ENCODE measurements at places on chromosomes 13 and 19. TPM values are rescaled to one million over a fixed set of nuclear protein-coding genes. Genes with fewer than 3 reads are reported as not detected.

- no peak for DNase-seq
These were observed 211.1 kb upstream of the TSHZ3 start for GRCh38 chr19:31560086-31561060.

GPR180 gene
- 4.1 TPM for polyA plus RNA-seq

DNA sequence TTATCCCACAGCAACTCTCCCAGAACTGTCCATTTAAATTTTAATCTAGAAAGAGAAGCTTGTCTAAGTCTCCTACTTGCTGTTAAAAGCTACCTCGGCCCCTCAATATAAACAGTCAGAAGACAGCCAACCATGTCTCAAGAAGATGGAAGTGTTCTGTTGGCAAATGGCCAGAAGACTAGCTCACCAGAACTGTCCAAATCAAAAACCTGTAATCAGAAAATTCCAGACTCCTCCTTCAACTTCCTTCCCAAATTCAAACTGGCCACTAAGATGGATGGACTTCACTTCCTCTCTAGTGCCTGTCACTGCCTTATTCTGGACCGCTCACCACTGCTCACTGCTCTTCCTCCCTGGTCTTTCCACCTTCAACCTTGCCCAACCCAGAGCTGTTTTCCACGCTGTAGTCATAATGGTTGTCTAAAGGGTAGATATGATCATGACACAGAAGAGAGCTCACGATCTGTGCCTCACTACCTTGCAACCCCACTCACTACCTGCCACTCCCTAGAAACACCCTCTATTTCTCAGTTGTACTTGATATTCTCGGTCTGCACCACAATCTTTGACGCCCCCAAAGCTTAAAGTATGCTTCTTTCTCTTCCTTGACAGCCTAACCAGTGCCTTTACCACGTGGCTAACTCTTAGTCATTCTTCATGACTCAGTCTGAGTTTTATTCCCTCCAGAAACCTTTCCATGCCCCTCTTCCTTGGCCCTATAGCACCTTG is 9.2 kb downstream of the FGF14 start:
- DNase-seq, result no peak

GRCh38 chr13:33277037-33277740 is 8.4 kb downstream of the STARD13 start:
- no peak for DNase-seq

PLPP2 gene
- not detected for polyA plus RNA-seq

- DNase-seq, result no peak
These were observed 33.6 kb downstream of the ADPRHL1 start for GRCh38 chr13:113419531-113420193.

DNA sequence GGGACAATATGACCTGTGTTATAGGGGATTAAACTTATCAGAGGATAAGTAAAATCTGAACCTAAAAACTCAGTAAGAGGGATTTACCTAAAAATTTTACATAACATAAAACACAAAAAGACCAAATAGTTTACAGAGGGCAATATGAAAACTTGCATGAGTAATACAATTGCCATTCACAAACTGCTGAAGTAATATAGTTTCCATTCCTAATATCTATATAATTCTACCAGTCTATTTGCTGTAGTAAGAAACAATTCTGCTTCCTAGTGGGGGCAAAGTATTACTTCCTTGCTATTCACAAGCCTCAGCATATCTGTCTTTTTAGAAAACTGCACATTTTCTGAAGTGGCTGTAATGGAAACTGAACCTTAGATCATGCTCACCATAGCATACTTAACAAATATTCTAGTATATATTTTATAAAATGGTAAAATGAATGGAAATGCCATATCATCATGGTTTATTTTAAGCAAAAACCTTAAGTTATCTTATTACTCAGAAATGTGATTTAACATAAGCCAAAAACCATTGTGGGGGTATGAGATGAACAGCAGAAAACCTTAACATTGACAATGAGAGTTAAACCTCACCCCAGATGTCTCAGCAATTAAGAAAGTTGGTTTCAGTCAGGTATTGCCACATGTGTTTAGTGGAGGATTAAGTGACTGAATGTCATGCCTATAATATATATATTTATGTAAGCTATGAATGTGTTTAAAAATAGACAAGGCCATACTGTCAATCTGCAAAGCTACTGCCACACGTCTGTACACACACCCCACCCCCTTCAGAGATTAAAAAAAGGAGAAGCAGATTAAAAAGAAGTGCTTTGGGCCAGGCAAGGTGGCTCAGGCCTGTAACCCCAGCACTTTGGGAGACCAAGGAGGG is 136.8 kb downstream of the MIPEP start:
- DNase-seq, result no peak

DNA sequence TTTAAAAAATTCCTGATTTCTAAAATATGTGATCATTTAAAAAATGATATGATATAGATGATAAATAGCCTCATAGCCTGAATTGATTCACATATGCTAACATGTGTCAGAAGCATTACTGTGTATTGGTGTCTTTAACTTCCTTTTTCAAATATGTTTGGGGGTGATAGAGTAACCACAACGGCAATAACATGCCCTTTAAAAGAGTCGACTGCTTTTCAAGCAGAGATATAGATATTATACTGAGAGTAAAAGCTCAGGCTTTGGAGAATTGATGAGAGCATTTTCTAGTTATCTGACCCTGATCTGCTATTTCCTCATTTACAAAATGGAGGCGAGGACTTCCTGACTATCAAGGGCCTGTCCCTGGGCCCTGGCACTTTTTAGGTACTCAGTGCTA is 260.5 kb downstream of the DCT start:
- no peak for DNase-seq

- no peak for DNase-seq
These were observed 2.8 kb upstream of the FCGBP start for GRCh38 chr19:39937094-39937720.

- peak; percentile 67 for DNase-seq
These were observed 306 bp downstream of the ZNF540 start for GRCh38 chr19:37594982-37595382.

DNA sequence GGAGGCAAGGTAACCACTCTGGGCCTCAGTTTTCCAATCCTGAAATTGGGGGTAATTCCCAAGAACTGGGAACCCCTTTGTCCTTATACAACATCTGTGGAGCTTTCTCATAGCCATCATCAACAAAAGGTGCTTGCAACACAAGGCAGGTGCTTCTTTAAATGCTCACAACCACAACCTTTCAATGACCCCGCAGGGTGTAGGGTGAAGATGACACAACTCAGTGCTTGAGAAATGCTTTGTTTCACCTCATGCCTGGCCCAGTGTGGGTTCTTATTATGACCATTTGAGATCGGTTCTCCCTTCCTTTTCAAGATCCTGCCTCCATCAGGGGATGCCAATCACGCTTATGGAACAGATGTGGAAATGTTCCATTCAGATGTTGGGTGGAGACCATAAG is 8.4 kb downstream of the WIZ start:
- no peak for DNase-seq

DNA sequence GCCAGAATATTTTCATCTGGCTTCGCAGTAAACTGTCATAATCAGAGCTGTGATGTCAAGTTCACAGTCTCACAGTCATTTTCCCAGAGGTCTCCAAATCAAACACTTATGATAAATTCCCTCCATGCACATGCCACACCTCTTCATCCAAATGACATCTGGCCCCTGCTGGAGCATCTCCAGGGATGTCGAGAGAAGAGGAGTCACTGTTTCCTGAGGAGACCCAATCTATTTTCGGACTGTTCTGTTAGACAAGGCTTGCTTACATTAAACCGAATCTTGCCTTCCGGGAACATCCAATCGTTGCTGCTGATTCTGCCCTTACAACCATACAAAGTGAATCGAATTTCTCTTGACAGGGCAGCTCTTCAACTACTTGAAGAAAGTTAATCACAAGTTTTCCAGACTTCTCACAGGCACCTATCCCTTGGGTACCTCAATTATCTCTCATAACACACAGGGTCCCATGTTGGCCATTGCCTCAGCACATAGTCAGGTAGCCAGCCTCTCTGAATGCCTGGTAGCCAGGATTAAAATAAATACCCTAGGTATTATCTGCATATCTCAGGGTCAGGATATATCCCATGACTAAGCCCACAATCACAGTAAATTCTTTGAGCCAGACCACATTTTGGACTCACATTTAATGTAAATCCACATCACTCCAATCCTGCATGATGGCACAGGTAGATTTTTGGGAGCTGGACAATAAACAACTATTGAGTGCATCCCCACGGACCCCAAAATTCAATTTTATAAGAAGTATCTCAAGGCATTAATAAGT is 182.5 kb downstream of the ABCC4 start:
- no peak for DNase-seq

DNA sequence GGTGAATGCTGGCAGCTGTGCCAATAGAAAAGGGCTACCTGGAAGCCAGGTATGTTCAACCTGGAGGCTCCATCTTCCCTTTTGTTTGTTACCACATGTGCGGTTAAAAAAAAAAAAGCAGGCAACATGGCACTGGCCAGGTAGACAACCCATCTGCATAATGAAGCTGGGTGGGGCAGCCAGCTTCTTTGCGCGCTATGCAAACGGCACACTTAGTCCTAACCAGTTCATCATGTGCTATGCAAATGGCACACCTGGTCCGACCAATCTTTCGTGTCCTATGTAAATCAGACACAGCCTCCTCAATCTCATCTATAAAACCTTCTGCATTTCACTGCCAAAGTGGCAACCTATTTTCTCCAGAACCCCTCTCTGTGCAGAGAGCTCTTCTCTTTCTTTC is 11.3 kb upstream of the IGSF23 start:
- DNase-seq, result no peak

- no peak for DNase-seq
These were observed 192.8 kb upstream of the TSC22D1 start for GRCh38 chr13:44768775-44769581.

ZNF223 gene
- 8.1 TPM for polyA plus RNA-seq

DIS3 gene
- polyA plus RNA-seq, result 17.0 TPM

- no peak for DNase-seq
These were observed 537.4 kb downstream of the MYO16 start for GRCh38 chr13:109166804-109167203.

SHC2 gene
- polyA plus RNA-seq, result 54.6 TPM

DNA sequence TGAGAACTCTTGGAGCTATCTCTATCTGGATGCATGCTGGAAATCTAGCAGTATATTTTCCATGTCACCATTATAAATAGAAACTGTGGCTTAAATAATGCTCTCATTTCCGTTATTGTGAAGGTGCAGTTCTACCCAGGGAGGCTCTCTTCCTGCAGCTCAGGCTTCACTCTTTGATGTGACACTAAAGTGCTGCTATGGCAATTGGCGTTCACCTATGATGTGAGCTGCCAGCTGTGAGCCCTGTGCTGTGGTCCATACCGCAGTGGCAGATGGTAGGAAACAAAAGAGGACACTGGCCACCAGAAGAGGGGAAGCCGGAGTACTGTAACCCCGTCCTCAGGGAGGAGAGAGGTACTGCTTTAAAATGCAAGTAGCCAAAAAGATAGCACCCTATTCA is 40.6 kb upstream of the ZNF681 start:
- DNase-seq, result peak; percentile 9

DNA sequence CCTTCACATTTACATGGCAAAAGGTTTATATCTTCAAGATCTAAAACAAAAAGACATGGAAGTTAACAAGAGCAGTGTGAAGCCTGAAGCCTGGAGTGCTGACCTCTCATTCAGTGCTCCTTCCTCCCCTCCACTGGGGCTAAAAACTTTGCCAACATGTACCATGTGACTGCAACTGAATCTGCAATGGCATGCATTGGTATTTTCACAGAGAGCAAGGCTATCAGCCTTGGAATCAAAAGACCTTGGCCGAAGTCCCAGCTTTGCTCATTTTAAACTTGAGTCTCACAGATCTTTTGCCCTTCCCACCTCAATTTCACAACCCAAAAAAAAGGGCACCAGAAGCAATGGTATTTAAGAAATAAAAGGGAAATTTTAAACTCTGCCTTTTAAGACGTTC is 325.1 kb downstream of the DCT start:
- no peak for DNase-seq

FBXO46 gene
- polyA plus RNA-seq, result 39.3 TPM

DNA sequence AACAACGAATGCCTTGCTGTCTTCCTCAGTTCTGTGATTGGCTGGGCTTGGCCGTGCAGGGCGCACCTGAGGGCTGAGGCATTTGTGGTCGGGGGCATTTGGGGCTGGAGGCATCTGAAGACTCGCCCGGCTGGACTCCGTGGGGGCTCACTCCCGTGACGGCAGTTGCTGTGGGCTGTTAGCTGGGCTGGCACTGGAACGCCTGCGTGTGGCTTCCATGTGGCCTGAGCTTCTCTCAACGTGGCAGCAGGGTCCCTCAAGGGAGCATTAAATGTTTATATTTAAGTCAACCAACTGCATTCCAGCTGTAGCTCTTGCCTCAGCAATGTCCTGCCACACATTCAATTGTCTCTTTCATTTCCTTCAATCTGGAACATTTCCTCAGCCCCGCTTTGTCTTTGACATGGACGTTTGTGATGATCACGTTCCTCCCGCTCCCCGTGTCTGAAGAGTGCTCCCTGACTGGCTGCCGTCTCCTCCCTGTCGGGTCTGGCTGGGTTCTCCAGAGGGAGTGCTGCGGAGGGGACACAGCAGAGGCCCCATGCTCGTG is 21.0 kb downstream of the CCDC8 start:
- DNase-seq, result no peak

DNA sequence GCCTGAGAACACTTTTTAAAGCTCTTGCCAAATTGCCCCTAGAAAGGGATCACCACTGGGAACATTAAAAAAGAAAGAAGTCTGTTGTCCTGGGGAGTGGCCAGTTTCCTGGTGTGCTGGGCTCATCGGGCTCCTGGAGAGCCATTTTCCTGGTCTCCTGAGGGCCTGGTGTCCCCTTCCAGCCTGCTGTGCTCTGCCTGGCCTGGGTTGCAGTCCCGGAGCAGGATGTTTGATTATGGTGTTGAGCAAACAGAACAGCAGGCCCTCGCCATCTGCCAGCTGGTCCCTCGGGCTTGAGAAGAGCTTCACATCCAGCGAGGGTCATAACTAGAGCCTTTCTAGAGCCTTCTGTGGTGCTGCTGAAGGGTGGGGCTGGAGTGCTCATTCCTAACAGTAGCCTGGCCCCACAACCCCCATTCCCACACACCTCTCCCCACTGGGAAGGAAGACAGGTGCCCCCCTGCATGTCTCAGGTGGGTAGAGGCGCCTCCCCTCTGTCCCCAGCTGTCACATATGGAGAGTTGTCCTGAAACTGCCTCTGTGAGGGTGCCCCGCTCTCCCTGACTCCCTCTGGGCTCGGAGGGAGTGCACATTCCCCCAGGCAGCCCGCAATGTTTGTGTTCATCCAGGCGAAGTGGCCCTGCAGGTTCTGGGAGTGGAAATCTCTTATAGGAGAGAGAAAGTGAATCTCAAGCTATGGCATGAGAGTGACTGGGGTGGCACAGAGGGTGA is 151.1 kb downstream of the SIPA1L3 start:
- DNase-seq, result no peak

ZNF112 gene
- 3.6 TPM for polyA plus RNA-seq

ZNF599 gene
- polyA plus RNA-seq, result 11.6 TPM

DNA sequence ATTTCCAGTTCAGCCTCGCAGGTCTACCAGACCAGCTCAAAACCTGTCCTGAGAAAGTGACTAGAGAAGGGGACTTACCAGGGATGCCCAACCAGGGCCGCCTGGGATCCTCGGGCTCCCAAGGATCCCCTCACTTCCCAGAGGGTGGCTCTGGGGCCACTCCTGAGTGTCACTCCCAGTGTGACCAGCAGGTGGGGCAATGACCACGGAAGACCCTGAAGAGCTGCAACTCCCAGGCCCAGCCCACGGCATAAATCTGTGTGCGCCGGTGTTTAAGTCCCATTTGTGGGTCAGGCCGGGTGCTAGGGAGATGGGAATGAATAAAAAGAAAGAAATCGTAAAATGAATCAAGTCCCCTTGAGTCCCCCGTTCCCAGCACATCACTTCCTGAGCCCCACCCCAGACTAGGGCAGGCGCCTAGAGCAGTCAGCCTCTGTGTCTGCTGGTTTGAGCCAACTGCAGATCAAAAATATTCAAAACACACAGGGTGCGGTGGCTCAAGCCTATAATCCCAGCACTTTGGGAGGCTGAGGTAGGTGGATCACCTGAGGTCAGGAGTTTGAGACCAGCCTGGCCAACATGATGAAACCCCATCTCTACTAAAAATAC is 10.7 kb downstream of the PTGIR start:
- DNase-seq, result peak; percentile 87
